NCI-H1436 (cell line): ENCODE measurements at places on chromosomes 6 and 20.

GRCh38 chr20:48621376-48622078 lies 206.3 kb downstream of the PREX1 start:
- no peak for DNase-seq

DNA sequence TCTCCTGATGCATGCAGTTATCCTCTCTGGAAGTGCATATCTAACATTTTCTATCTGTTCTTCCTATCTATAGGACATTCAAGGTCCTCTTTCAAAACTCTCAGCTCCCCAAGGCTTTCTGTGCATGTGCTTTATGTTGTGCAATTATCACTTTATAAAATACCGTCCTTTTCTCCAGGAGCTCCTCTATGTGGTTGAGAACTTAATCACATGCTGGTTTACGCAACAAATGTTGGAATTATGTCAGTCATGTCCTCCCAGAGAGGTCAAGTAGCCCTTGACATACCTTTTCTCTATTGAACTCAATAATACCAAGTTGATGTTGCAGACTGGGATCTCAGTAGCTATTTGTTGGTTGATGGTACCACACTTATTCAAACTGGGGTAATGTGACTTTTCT lies 388.4 kb downstream of the BTBD3 start:
- DNase-seq: no peak

GRCh38 chr6:151502499-151502898 lies 8.7 kb downstream of the CCDC170 start:
- DNase-seq: no peak

GRCh38 chr6:26021001-26021349 lies 58.4 kb downstream of the TRIM38 start:
- DNase-seq: no peak

- DNase-seq: no peak
These were observed 45.9 kb downstream of the ELOVL5 start for GRCh38 chr6:53302678-53303360.

- DNase-seq: peak; percentile 79
These were observed 599 bp downstream of the EPM2A start for GRCh38 chr6:145734486-145735355.

DNA sequence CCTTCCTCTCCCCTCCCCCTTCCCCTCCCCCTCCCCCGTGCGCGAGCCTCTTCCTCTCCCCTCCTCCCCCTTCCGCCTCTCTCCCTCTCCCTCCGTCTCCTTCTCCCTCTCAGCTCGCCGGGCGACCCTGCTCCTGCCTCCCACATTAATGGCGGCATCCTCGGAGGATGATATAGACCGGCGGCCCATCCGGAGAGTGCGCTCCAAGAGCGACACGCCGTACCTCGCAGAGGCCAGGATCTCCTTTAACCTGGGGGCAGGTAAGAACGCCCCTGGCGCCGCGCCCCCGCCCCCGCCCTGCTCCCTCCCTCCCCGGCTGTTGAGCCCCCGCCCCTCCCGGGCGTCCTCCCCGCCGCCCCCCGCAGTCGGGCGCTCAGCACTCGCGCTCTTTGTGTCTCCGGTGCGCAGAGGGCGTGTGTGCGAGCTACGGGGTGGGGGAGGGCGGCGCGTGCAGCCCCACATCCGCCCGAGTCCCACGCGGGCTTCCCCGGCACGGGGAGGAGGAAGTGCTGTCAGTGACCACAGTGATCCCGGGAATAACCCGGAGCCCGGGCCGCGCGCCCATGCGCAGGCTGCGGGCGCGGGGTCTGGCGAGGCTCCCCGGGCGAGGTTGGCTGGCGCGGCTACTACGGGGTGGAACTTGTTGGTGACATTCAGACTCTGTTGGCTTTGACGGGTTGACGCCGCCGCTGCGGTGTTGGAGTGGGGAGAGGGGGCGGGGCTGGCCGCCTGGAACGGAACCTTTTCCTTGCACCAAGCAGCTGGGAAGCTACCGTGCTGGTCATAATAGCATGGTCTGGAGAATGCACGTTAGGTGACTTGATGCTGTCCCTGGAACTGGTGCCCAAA lies 33.2 kb downstream of the PHACTR1 start:
- peak; percentile 48 for DNase-seq

GRCh38 chr6:15911753-15912504 lies 217.0 kb upstream of the MYLIP start:
- no peak for DNase-seq

- DNase-seq: no peak
These were observed 118.0 kb downstream of the B3GAT2 start for GRCh38 chr6:70838907-70839285.

GRCh38 chr6:32252331-32253009 lies 28.6 kb upstream of the NOTCH4 start:
- no peak for DNase-seq

DNA sequence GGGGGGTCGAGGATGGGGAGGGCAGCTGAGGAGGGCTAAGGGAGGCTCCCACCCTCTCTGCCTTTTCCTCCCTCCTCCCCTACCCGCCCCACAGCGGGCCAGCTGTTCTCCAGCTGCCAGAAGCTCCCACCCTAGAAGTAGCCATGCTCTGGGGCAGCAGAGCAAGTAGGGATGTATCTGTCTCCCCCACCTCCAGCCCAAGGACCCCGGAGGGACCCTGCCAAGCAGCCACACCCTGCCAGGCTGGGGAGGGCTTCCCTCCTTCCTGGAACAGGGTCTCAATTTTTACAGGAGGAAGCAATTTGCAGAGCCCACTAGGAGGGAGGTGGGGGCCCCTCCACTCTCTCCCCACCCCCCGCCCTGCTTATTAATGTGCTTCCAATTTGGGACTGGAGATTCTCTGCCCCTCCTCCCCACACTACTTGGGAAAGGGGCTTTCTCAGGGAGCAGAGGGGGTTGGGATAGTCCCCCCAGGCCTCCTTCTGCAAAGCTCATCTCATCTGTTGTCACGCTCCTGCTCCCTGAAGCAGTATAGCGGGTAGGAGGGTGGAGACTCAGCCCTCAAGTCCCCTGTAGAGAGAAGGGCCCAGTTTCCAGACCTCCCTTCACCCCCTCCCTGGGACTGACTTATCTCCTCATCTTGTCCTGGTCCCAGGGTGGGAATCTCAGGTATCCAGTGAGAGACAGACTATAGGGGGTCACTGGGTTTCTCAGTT lies 4.5 kb downstream of the TEAD3 start:
- DNase-seq: no peak

DNA sequence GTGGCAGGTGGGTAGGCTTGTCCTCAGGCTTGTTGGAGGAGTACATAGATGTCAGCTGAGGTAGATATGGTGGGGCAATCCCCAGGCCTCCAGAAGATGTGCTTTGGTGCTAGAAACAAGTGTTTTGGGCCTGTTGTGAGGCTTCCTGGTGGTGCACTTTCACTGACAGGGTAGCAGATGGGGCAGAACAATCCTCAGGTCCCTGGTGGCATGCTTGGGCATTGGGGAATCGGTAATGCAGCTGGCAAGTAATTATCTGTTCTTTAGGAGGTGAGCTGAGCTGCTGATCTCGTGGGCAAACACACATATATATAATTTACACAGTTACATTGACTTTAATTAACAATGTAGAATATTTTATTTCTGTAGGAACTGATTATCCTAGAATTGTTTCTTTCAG lies 458.7 kb downstream of the BMP2 start:
- peak; percentile 1 for DNase-seq

DNA sequence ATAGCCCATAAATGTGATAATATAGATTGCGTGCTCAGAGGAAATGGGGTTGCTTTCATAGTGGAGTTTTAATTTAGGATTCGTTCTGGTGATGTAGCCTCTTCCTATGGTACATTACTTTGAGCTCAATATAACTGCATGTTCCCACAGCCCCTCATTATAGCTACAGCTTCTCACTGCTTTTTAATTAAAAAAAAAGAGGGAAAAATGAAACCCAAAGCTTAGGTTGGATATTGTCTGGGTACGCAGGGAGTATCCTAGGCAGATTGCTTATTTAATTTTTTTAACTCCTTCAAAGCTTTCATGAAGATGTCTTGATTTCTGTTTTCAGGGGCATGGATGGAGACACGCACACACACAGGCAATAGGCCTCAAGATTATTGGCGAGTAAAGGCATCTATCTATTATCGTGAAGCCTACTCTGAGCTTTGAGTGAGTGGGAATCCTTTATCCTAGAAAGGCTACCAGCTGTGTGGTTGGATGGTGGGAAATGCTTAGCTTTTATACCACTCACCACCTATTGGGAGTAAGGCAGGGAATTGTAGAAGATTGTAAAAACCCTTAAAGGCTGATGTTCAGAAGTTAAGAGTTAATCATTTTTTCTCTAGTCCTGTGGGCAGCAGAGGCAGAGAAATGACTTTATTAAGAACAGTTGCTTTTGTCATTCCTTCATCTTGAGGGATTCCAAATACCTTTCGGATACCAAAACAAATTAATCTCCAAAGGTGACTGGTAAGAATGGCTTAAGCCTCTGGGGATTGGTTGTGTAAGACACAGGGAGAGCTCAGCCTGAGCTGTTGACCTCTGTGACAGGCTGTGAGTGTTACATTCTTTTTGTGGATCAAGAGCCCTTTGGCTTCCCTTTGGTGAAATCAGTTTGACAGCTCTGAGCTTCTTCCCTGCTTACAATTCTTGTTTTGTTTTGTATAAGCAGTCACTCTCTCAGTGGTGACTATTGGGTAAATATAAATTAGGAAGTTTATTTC lies 33.4 kb downstream of the CTNNBL1 start:
- no peak for DNase-seq

- DNase-seq: no peak
These were observed 12.1 kb upstream of the WTAP start for GRCh38 chr6:159715166-159715565.

DNA sequence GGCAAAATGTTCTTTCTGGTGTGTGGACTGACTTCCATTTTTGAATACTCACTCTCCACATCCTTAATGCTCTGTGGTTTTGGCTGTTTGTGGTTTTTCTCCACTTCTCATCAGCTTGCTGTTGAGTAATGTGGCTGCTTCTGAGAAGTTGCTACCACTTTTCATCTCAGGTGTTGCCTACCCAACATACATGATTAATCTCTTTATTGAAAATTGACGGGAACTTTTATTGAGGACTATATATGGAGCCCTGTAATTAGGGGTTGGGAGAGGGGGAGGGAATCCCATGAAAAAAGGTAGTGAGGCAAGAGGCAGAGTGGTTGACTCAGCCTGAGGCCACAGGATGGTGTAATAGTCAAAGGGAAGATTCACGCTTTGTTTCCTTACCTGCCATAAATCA lies 17.6 kb downstream of the IL22RA2 start:
- no peak for DNase-seq

DNA sequence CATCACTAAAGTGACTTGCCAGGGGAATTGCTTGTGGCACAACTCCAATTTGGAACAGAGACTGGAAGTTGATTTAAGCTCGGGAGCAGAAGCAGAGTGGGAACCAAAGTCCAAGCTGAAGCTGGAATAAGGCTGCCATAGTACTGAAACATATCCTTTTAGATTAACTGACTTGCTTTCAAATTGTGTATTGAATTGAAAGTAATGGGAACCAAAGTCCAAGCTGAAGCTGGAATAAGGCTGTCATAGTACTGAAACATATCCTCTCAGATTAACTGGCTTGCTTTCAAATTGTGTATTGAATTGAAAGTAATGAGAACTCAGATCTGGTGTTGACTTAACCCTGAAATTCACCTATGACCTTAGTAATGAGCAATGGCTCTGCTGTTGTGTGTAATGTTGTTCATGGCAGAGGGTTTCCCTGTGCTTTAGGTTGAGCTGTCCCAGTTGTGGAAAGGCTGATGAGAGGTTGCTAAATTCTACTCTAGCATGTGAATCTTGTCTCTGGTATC lies 40.2 kb downstream of the CENPW start:
- no peak for DNase-seq

DNA sequence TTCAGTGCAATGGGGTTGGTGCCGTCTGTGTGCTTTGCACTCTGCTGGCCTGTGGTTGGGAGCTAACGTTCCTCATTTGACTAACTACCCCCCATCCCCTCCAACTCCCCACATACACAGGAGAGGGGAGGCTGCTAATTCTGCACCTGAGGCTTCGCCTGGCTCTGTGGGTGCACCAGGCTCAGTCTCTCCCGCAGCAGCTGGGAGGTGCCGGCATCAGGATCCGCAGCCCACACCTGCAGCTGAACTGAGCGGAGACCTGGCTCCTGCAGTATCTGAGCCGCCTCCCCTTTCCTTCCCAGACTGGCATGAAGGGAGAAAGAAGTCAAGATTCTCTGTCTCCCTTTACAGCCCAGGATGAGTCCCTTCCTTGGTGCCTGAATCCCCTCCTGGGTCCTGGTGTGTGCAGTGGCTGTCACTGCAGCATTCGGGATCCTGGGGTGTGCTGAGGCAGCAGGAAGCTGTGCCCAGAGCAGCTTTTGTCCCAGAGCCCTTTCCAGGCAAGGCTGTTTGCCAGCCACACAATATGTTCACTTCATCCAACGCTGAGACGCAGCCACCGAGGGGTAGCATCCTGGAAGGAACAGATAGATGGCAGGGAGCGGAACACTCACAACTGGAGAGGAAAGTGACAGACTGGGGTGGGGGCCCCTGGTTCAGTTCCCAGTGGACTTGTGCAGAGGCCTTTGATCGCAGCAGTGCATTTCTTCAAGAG lies 70.2 kb downstream of the CDH4 start:
- no peak for DNase-seq

DNA sequence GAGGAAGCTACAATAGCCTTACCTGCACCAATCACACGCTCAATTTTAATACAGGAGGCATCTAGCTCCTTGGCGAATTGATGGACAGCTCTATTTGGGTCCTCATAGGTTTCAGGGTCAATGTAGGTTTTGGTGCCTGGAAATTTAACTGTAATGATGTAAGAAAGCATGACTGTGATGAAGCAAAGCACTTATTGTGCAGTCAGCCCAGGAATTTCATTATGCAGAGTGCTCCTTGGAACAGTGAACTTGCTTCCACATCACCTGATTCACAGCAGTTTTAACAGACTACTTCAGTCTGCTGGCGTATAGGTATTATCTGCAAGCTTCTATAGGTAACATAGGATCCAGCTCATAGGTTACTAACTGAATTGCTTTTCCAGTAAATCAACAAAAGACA lies 160.0 kb downstream of the EPHA7 start:
- no peak for DNase-seq

GRCh38 chr20:56995635-56996075 lies 270.8 kb downstream of the BMP7 start:
- DNase-seq: no peak

DNA sequence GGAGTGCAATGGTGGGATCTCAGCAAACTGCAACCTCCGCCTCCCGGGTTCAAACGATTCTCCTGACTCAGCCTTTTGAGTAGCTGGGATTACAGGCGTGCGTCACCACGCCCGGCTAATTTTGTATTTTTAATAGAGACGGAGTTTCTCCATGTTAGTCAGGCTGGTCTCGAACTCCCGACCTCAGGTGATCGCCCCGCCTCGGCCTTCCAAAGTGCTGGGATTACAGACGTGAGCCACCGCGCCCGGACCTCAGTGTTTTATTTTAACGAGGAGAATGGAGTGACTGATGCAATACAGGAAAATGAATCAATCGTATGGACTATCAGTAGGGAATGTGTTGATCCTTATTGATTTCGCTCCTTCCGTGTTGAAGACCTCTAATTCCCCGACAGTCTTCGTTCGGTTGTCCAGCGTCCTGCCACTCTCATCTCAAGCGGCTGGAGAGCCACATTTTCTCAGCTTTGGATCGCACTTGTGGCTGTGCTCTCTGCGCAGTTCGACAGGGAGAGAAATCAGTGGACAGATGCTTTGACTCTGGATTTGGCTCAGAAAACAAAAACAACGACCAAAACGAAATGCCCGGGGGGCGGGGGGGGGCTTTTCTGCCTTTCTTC lies 166.2 kb downstream of the TRIM27 start:
- DNase-seq: no peak
